ENCODE measurements at places on chromosomes 16 and 17. TPM values are rescaled to one million over a fixed set of nuclear protein-coding genes. Genes with fewer than 3 reads are reported as not detected.

The TPSD1 gene
- 0.32 TPM for polyA plus RNA-seq

The WFDC1 gene
- 2.5 TPM for polyA plus RNA-seq

The DNASE1L2 gene
- polyA plus RNA-seq: 1.7 TPM

The CES2 gene
- 42.7 TPM for polyA plus RNA-seq

The XYLT1 gene
- 6.9 TPM for polyA plus RNA-seq

The ITGB4 gene
- 12.5 TPM for polyA plus RNA-seq

The ITGAL gene
- 2.1 TPM for polyA plus RNA-seq

The CCDC144A gene
- polyA plus RNA-seq: 9.3 TPM

The GSE1 gene
- 76.1 TPM for polyA plus RNA-seq

The OR1A1 gene
- not detected for polyA plus RNA-seq

The KRTAP4-6 gene
- not detected for polyA plus RNA-seq

The CHST5 gene
- polyA plus RNA-seq: 0.47 TPM

The PRDM7 gene
- polyA plus RNA-seq: 0.74 TPM

The TBC1D3K gene
- not detected for polyA plus RNA-seq

The LRRC37B gene
- polyA plus RNA-seq: 31.4 TPM

The PEX12 gene
- polyA plus RNA-seq: 10.3 TPM

The SLC6A2 gene
- polyA plus RNA-seq: 0.25 TPM

The ERCC4 gene
- 21.0 TPM for polyA plus RNA-seq

The GSG1L gene
- 0.50 TPM for polyA plus RNA-seq

The CHD9NB gene
- polyA plus RNA-seq: 13.6 TPM

The KCNH4 gene
- polyA plus RNA-seq: 0.04 TPM

The NSRP1 gene
- 37.8 TPM for polyA plus RNA-seq

The ADGRG1 gene
- 84.0 TPM for polyA plus RNA-seq

The KRT12 gene
- 0.19 TPM for polyA plus RNA-seq

The ARHGAP44 gene
- 6.6 TPM for polyA plus RNA-seq

The DPEP1 gene
- 60.1 TPM for polyA plus RNA-seq

The G6PC1 gene
- polyA plus RNA-seq: 8.6 TPM

The GNAO1 gene
- 6.4 TPM for polyA plus RNA-seq

The C16orf86 gene
- 4.2 TPM for polyA plus RNA-seq

The VAMP2 gene
- 139 TPM for polyA plus RNA-seq

The SCGB1C2 gene
- 0.41 TPM for polyA plus RNA-seq

The CLCN7 gene
- 61.1 TPM for polyA plus RNA-seq

The MMP15 gene
- 20.3 TPM for polyA plus RNA-seq

The TVP23A gene
- 4.2 TPM for polyA plus RNA-seq

The CBX1 gene
- polyA plus RNA-seq: 184 TPM

The PYDC1 gene
- not detected for polyA plus RNA-seq

The GLP2R gene
- polyA plus RNA-seq: not detected

The MYH1 gene
- 0.06 TPM for polyA plus RNA-seq

The COG7 gene
- 21.8 TPM for polyA plus RNA-seq

The KLHL10 gene
- 0.27 TPM for polyA plus RNA-seq

The CAMTA2 gene
- polyA plus RNA-seq: 35.7 TPM
